ENCODE measurements at places on chromosomes 7 and 10.

- DNase-seq = no peak
Observed at GRCh38 chr10:91127341-91128082, 93.0 kb upstream of the PCGF5 start.

DNA sequence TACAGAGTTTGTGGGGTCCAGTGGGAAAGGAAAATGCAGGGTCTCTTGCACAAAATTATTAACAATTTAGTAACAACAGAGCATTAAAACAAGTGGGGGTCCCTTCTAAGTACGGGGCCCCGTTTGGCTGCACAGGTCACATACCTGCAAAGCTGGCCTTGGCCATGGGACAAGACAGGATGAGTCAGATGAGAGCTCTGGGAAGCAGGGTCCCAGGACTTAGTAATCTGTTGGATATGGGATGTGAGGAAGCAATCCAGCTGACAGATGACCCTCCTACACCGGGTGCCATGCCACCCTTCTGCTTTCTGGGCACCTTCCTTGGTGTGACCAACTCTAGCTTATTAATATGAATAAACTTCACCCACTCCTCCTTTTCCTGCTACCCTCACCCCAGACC, 3.2 kb upstream of the DUSP5 start:
- no peak for DNase-seq

GRCh38 chr7:12747687-12748306, 60.4 kb downstream of the ARL4A start:
- no peak for DNase-seq

GRCh38 chr7:91288208-91288824, 24.1 kb downstream of the FZD1 start:
- peak; percentile 7 for DNase-seq

DNA sequence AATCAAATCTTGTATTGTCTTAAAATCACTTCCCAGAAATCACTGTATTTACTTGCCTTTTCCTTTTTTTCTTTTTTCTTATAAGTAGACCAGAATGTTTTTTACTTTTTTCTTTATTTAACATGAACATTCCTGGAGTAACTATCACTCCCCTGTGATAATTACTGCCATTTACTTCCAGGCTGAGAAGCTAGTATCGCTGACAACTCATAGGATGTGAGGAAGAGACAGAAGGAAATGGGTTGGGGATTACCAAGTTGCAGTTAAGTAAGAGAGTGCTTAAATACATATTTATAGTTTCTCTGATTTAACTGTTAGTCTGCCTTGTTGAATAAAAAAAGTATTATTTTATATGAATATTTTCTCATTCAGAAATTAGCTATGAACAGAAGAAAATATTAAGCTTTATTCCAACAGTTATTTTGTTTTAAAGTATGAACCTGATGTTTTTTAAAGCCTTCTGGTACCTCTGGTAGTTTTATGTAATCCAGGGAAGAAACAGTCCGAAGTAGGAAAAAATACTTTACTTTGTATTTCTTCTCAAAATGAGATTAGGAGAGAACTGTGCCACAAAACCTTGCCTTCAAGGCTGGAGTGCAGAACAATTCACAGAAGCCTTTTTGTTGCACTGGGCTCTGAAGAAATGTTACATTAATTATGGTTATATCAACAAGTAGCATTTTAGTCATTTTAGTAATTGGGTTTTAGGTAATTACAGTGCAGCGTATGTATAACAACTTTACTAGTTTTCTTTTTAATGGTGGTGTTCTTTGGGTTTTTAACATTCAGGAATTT, 72.8 kb downstream of the SHOC2 start:
- DNase-seq = no peak

DNA sequence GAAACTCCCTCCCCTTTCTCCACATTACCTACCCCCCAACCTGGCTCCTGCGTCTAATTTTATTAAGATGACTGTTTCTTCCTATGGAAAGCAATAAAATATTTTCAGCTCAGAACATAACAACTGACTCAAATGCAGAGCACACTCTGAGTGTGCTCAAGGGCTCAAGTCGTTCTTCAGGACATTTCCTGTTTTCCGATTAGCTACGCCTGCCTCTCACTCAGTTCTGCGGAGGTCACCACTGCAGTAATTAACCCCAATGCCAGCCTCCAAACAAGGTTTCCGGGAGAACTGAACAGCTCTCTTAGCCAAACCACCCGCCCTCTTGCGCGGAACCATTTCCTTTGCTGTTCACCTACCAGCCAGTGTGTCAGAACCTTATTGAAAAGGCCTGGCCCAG, 19.3 kb downstream of the MYOF start:
- no peak for DNase-seq

DNA sequence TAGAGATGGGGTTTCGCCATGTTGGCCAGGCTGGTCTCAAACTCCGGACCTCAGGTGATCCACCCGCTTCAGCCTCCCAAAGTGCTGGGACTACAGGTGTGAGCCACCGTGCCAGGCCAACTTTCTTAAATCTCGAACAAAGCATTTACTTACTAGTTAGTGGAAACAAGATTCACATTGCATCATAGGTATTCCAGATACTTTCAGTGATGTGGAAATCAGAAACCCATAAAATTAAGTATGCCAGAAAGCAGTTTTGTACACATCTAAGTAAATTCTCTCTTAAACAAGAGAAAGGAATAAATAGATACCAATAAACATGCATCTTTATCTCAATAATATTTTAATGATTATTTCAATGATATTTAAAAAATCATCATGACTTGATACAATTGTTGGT, 75.5 kb downstream of the DGKI start:
- DNase-seq = no peak

- DNase-seq = no peak
Observed at GRCh38 chr7:84145892-84146291, 48.7 kb downstream of the SEMA3A start.

- DNase-seq = no peak
Observed at GRCh38 chr7:144027070-144027469, 21.7 kb upstream of the OR2A5 start.

DNA sequence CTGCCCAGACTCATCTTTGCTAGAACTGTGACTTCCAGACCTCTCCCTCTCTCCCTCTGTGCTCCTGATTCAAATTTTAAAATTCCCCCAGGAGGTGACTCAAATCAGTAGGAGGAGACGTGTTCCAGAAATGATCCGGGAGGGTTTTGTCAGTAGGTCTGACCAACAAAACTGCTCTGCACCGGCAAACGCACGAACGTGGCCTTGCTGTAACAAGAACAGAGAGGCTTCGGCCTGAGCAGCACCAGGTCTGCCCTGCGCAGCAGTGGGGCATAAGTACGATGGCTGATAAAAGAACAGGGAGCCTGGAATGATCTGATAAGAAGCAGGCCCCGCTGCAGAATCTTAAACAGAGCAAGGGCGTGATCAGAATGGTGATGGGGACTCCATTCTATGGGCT, 152.7 kb upstream of the AUTS2 start:
- DNase-seq = no peak

DNA sequence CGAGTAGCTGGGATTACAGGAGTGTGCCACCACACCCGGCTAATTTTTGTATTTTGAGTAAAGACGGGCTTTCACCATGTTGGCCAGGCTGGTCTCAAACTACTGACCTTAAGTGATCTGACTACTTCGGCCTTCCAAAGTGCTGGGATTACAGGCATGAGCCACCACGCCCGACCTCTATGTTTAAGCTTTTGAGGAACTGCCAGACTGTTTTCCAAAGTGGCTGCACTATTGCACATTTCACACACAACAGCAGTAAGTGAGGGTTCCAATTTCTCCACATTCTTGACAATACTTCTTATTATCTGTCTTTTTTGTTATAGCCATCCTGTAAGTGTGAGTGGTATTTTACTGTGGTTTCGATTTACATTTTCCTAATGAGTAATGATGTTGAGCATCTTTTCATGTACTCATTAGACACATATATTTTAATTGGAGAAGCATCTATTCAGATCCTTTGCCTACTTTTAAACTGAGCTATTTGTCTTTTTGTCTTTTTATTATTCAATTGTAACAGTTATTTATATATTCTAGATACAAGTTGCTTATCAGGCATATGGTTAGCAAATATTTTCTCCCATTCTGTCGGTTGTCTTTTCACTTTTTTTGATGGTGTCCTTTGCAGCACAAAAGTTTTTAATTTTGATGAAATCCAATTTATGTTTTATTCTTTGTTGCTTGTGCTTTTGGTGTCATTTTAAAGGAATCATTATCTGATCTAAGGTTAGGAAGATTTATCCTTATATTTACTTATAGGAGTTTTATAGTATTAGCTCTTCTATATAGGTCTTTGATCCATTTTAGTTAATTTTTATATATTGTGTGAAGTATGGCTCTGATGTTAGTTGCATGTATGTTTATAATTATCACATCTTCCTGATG, 12.8 kb upstream of the IRF5 start:
- no peak for DNase-seq

- peak; percentile 65 for DNase-seq
Observed at GRCh38 chr7:96657347-96658021, 52.2 kb downstream of the SEM1 start.

DNA sequence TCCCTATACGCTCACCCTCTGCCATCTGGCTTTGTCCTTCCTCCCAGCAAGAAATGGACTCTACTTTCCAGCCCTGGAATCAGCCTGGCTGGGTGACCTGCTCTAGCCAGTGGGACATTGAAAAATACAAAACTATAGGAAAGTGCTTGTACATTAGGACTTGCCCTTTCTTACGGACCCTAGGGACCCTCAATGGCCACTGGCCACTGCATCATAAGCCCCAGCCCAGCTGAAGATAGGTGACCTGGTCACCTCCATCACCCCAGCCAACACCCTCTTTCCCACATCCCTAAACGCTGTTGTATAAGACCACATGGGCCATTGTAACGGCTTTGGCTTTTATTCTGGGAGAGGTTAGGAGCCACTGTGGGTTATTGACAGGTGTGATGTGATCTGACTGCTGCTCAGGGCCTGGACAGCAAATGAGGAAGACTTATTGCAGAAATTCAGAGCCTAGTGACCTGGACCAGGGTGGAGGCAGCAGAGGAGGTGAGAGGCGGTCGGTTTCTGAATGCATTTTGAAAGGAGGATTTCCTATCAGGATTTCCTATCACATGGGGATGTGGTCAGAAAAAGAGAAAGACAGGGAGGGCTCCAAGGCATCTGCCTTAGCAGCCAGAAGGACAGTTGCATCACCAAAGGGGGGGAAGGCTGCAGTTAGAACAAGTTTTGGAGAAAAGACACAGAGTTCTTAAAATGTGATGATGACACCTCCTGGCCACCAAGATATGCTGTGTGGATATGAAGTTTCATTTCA, 2.2 kb upstream of the LMBR1 start:
- no peak for DNase-seq

GRCh38 chr10:43963793-43964425, 315.2 kb upstream of the ZNF32 start:
- no peak for DNase-seq

GRCh38 chr7:105648561-105649401, 67.5 kb upstream of the EFCAB10 start:
- DNase-seq = peak; percentile 97

DNA sequence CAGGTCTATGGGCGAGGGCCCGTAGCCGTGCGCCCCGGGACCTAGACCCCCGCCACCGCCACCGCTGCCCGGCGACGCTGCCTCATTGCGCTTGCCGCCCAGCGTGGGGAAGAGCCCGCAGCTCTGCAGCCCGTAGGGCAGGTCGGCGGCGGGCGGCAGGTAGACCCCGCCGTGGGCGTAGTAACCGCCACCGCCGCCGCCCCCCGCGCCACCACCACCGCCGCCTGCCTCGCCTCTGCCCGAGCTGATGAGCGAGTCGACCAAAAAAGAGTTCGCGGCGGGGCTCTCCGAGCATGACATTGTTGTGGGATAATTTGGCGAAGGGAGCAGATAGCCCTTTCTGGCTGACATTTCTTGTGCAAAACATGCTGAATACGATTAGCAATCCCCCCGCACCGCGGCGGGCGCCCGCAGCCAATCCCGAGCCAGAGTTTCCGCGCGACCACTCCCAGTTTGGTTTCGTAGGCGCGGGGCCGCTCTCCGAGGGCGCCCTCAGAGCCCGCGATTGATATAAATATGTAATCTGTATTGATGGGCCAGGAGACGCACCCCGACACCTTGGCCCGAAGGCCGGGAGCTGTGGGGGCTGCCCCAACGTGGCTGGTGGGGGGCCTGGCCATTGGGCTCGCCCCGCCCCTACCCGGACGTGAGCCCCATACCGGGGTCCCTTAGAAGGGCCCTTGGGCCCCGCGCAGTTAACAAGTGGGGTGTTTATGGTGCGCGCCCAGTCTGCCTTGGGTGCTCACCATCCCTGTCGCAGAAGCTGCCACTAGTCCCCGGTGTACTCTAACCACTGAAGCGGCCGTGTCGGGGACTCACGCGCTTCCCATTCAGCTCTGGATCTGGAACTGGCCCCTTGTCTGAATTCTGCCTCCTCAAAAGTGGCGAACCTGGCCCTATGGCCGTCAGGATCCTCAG, at the start of gene HOXA10:
Gene HOXA10, minus strand, starts transcription at position 365 of the 918 bp plus-strand sequence. Its CDS starts 14 bp downstream, at position 351.
- DNase-seq = peak; percentile 74

DNA sequence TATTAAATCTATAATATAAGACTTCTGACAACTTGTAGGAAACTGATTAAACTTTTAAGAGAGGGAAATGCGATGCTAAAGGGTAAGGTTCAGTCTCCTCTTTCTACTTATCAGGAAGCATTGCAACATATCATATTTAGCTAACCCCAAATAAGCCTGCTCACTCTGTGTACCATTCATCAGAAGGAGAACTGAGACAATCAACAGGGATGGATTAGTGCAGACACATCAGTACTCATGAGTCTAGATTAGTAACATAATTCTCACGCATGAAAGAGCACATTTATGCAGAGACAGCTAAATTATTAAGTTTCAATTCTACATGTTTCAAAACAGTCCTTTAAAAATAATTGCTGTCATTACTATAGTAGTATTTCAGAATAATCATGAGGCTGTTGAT, 354.2 kb upstream of the ZWINT start:
- DNase-seq = no peak

DNA sequence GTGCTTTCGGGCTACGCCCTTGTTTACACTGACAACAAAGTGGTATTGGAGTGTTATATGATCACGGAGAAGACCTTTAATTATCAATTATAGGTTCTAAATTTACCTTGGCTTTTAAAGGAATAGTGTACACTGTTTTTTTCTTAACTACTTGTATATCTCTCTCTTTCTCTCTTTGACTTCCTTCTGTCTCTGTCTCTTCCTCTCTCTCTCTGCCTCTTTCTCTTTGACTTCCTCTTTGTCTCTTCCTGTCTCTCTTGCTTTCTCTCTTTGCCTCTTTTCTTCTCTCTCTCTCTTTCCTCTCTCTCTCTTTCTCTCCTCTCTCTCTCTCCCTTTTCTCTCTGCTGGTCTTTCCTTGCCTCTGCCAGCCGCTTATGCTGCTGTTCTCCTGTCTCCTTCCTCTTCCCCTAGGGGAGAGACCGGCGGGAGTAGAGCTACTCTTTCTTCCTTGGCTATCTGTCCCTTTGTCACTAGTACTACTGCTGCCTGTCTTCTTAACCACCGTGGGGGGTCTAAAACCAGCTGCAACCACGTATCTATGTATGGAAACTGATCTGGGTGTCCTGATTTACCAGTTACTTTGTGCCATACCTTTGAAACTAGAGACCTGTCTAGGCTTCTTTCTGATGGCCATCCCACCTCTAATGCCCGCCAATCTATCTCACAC, 36.9 kb upstream of the GSDME start:
- no peak for DNase-seq

All from NCI-H2081 (cell line).